Spinal cord (tissue), 10 donors: ENCODE measurements at places on chromosomes 1 and 21. TPM values are rescaled to one million over a fixed set of nuclear protein-coding genes. Genes with fewer than 3 reads are reported as not detected.

Gene OR2T11
- not detected for total RNA-seq

- peaks cover 6% of the 10 kb centered on the region for H3K4me1 ChIP-seq
- H3K36me3 ChIP-seq: peaks cover 95% of the 10 kb centered on the region
- no peak overlapping the region for H3K4me3 ChIP-seq
- H3K27ac ChIP-seq: no peak overlapping the region
- H3K27me3 ChIP-seq: no peaks in the 10 kb centered on the region
- no peak for DNase-seq
Observed at GRCh38 chr1:43444836-43445235, 8.9 kb downstream of the HYI start.

GRCh38 chr1:45752441-45753052 lies 2.1 kb upstream of the IPP start:
- H3K36me3 ChIP-seq: no peaks in the 10 kb centered on the region
- no peak overlapping the region for H3K27ac ChIP-seq
- H3K4me1 ChIP-seq: peaks cover 12% of the 10 kb centered on the region
- DNase-seq: no peak
- H3K27me3 ChIP-seq: no peaks in the 10 kb centered on the region

DNA sequence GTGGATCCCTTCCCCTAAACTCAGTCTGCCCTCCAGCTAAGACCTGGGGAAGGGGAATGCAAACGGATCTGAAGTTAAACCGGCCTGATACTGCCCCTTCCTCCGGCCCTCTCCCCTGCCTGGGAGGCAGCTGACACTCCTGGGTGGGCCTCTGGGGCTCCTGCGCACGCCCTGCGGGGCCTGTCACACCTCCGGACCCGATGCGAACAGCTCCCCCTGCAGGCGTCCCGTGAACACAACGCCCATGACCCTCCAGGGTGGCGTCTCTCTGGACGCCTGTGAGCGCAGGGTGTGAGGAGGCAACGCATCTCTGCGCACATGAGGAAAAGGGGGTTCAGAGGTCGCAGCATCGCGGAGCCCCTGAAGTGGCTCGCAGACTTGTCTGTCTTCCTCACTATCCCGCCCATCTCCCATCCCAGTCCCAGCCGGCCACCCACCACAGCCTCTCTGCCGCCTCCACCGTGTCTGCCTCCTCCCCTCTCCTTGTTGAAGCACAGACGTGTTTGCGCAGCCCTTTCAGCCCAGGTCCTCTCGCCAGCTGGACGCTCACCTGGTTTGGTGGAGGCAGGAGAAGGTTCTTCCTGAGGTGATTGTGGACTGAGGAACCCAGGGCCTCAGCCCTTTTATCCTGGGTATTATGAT lies 421 bp upstream of the LCE3A start:
- no peak overlapping the region for H3K27ac ChIP-seq
- no peaks in the 10 kb centered on the region for H3K4me1 ChIP-seq
- no peak for DNase-seq
- no peaks in the 10 kb centered on the region for H3K27me3 ChIP-seq
- H3K36me3 ChIP-seq: no peaks in the 10 kb centered on the region
- no peak overlapping the region for H3K4me3 ChIP-seq

GRCh38 chr1:111629190-111629954 lies 9.8 kb downstream of the RAP1A start:
- H3K4me1 ChIP-seq: no peaks in the 10 kb centered on the region
- H3K27me3 ChIP-seq: no peaks in the 10 kb centered on the region
- no peaks in the 10 kb centered on the region for H3K36me3 ChIP-seq
- no peak overlapping the region for H3K27ac ChIP-seq
- no peak overlapping the region for H3K4me3 ChIP-seq

DNA sequence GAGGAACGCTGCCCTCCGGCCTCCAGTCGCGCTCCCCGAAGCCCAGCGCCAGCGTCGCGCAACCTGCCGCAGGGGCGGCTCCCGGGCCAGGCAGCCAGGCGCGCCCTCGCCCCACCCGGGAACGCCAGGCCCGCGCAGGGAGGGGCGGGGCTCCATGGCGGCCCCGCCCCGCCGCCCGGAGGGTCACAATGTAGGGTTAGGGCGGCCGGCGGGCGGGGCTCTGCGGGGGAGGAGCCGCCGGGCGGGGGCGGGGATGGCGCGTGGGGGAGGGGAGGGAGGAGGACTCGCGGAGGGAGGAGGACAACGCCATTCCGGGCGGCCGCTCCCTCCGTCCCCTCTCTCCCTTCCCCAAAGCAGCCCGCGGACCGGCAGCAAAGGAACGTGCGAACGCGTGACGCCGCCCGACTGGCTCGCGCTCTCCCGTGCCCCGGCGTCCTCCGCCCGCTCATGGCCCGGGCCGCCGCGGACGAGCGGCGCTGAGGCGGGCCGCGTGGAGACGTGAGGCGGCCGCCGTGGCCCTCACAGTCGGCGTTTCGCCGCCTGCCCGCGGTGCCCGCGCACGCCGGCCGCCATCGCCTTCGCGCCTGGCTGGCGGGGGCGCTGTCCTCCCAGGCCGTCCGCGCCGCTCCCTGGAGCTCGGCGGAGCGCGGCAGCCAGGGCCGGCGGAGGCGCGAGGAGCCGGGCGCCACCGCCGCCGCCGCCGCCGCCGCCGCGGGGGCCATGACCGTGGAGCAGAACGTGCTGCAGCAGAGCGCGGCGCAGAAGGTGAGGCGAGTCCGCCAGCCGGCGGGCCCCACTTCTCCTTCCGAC lies at the start of gene USP25:
TSS of gene USP25 (plus strand) at position 309 of the 810 bp plus-strand sequence. CDS start at position 721, 412 bp downstream.
- H3K27ac ChIP-seq: peak within 1 kb of the TSS; percentile 84
- DNase-seq: peak; percentile 91
- peaks cover 3% of the 10 kb centered on the region for H3K4me1 ChIP-seq
- no peaks in the 10 kb centered on the region for H3K27me3 ChIP-seq
- H3K36me3 ChIP-seq: no peaks in the 10 kb centered on the region

DNA sequence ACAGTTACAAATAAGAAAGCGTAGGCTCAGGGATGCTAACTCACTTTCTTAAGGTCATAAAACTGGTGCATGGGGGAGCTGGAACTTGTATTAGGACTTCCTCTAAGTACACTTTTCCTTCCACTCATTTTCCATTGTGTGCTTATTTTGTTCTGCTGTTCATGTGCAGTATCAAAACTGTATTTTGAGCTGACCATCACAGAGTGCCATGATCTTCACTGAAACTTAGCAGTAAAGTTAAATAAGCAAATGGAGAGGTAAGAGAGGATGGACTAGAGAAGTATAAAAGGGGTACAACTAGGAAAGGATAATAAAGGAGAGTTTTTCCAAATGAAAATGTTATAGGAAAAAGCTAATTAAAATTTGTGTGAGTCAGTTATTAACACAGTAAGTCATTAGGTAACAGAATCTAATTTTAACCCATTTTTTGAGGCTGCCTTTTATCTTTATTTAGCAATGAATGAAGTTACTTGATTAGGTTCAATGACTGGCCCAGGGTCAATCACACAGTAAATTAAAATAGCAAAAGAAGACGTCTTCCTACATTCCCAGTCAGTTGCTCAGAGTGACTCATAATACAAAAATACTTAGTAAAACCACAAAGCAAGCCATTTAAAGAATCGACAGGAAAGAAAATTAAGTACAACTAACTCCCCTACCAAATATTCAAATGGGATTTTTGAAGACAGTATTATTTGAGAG lies 165.8 kb upstream of the C1orf105 start:
- no peak for DNase-seq
- H3K4me3 ChIP-seq: no peak overlapping the region
- no peaks in the 10 kb centered on the region for H3K27me3 ChIP-seq
- no peaks in the 10 kb centered on the region for H3K4me1 ChIP-seq
- H3K27ac ChIP-seq: no peak overlapping the region

Gene KCNA2
- total RNA-seq: 10.2 TPM

GRCh38 chr1:116853680-116854402 lies 55.9 kb upstream of the PTGFRN start:
- H3K4me3 ChIP-seq: no peak overlapping the region
- H3K36me3 ChIP-seq: no peaks in the 10 kb centered on the region
- no peak overlapping the region for H3K27ac ChIP-seq
- DNase-seq: no peak
- peaks cover 8% of the 10 kb centered on the region for H3K4me1 ChIP-seq

GRCh38 chr21:15249285-15249993 lies 184.6 kb upstream of the NRIP1 start:
- H3K36me3 ChIP-seq: no peaks in the 10 kb centered on the region
- no peak for DNase-seq
- no peaks in the 10 kb centered on the region for H3K4me1 ChIP-seq
- H3K27me3 ChIP-seq: no peaks in the 10 kb centered on the region

- H3K27ac ChIP-seq: no peak overlapping the region
- H3K4me3 ChIP-seq: no peak overlapping the region
- DNase-seq: no peak
- H3K36me3 ChIP-seq: no peaks in the 10 kb centered on the region
- no peaks in the 10 kb centered on the region for H3K27me3 ChIP-seq
Observed at GRCh38 chr1:3022511-3022973, 1.3 kb downstream of the ACTRT2 start.

DNA sequence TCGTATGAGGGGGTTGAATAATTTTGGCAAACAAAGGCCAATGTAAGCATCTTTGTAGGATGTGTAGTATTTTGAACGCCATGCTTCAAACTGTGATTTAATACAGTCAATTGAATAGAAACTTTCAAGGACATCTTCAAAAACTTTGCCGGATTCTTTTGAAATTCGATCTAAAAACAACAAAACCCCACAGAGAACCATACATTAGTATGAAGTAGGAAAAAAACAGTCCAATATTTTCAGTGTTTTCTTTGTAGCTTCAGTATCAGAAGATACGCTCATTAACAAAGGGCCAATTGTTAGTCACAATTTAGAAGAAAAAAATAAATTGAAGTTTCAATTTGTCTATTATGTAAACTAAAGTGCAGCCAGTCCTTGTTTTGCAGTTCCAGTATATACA lies 20.7 kb upstream of the SYNJ1 start:
- no peak for DNase-seq
- no peak overlapping the region for H3K27ac ChIP-seq
- H3K27me3 ChIP-seq: no peaks in the 10 kb centered on the region
- no peaks in the 10 kb centered on the region for H3K4me1 ChIP-seq
- H3K36me3 ChIP-seq: peaks cover 26% of the 10 kb centered on the region

DNA sequence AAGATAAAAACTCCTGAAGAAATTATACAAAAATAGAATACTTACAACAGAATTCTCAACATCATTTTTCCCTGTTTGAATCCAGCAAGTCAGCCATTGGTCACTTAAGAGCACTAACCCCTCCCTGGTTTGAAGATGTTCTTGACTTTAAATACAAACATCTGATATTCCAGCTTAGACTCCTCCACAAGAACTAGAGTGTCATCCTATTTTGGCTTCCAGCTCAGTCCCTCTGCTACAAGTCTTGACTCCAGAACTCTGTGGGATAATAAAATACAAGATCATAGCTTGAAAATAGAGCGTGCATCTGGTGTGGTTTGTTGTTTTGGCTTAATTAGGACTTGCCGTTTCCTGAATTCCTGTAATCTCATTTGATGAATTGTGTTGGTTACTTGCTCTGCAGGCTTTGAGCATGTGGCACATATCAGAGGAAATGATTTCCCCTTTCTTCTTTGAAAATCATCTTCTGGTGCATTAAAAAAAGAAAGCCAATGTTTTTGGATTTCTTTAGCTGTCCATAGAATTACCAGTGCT lies 63.7 kb upstream of the DPT start:
- no peak overlapping the region for H3K27ac ChIP-seq
- DNase-seq: no peak
- no peak overlapping the region for H3K4me3 ChIP-seq
- H3K36me3 ChIP-seq: no peaks in the 10 kb centered on the region
- H3K4me1 ChIP-seq: no peaks in the 10 kb centered on the region

Gene TDRD10
- 1.4 TPM for total RNA-seq

- peaks cover 7% of the 10 kb centered on the region for H3K4me1 ChIP-seq
- H3K36me3 ChIP-seq: no peaks in the 10 kb centered on the region
- H3K4me3 ChIP-seq: no peak overlapping the region
- H3K27me3 ChIP-seq: no peaks in the 10 kb centered on the region
- no peak for DNase-seq
Observed at GRCh38 chr1:9798236-9799130, 25.3 kb downstream of the CLSTN1 start.

Gene SLC9C2
- 1.3 TPM for total RNA-seq

DNA sequence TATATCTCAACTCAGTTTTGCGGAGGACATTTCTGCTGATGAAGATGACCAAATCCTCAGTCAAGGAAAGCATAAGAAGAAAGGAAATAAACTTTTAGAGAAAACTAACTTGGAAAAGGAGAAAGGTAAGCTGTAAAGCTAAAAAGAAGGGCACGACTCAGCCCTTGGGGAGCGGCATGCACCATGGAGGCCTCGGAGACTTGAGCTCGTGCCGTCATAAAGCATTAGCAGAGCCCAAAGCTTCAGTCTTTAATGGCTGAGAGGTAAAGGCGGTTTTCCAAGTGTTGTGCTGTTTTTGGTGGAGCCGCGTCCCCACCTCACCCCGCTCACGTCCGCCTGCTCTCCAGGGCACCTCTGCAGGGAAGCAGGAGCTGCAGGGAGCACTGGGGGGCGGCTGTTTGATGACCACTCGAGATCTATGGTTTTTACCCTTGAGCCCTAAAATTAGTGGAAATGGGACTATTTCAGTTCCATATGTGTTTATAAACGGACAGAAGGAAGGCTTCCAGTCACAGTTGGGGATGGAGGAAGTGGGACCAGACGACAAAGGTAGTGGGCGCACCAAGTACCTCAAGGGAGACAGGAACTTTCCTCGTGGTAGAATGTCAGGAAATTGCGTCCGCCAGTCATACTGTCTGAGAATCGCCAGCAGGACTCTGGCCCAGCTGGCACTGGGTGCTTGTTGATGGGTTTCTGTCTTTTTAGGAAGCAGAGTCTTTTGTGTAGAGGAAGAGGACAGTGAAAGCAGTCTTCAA lies 27.6 kb downstream of the RRP1B start:
- H3K4me1 ChIP-seq: peaks cover 8% of the 10 kb centered on the region
- H3K27me3 ChIP-seq: no peaks in the 10 kb centered on the region

DNA sequence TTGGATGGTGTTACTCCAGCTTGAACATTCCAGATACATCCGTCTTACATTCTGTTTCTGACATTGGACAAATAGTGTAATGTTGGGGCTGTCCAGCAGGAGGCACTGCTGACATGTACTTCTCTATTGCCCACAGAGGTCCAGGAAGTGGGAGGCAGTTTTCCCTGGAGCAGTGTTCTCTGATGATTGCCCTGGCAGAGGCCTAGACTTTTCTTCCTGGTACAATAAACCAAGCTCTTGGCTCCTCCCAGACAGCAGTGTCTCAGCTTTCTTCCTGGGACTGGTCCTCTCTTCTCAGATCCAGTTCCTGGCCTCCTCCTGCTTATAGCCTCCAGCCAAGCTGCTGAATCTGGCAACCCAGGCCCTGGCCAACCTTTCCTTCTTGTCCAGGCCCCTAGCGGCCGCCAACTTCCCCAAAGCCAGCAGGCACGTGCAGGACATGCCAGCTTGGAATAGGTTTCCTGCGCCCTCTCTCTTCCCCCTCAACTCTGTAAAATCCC lies 14.9 kb upstream of the IFNLR1 start:
- H3K4me1 ChIP-seq: peaks cover 11% of the 10 kb centered on the region
- no peak overlapping the region for H3K4me3 ChIP-seq
- DNase-seq: peak; percentile 91
- no peaks in the 10 kb centered on the region for H3K27me3 ChIP-seq
- H3K36me3 ChIP-seq: no peaks in the 10 kb centered on the region
- H3K27ac ChIP-seq: no peak overlapping the region

GRCh38 chr1:1305300-1306069 lies 2.2 kb downstream of the ACAP3 start:
- DNase-seq: no peak
- no peaks in the 10 kb centered on the region for H3K27me3 ChIP-seq
- H3K36me3 ChIP-seq: peaks cover 70% of the 10 kb centered on the region
- H3K27ac ChIP-seq: peak overlapping the region; percentile 91
- H3K4me1 ChIP-seq: peaks cover 73% of the 10 kb centered on the region

GRCh38 chr1:98949166-98949565 lies 55.5 kb downstream of the PLPPR5 start:
- DNase-seq: no peak
- no peaks in the 10 kb centered on the region for H3K36me3 ChIP-seq
- no peak overlapping the region for H3K27ac ChIP-seq
- H3K4me1 ChIP-seq: no peaks in the 10 kb centered on the region
- no peak overlapping the region for H3K4me3 ChIP-seq
- H3K27me3 ChIP-seq: no peaks in the 10 kb centered on the region
